ENCODE measurements at places on chromosomes 12 and 14. TPM values are rescaled to one million over a fixed set of nuclear protein-coding genes. Genes with fewer than 3 reads are reported as not detected.

DNA sequence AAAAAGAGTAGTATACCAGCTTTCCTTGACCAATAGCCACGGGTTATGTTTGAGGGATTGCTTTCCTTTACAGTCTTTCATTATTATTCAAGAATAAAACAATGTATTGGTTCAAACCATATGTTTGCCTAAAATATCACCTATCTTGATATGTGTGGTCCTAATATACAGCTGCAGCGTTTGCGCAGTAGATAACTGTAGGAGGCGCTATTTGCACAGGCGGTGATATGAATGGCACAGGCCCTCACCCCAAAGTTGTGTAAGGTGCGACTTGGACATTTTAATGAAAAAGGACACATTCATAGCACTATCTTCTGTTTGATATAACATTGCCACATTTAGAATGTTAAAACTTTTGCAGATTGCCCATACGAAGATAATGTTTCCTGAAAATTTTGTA is 298.4 kb downstream of the TRHDE start:
- no peak for DNase-seq

DNA sequence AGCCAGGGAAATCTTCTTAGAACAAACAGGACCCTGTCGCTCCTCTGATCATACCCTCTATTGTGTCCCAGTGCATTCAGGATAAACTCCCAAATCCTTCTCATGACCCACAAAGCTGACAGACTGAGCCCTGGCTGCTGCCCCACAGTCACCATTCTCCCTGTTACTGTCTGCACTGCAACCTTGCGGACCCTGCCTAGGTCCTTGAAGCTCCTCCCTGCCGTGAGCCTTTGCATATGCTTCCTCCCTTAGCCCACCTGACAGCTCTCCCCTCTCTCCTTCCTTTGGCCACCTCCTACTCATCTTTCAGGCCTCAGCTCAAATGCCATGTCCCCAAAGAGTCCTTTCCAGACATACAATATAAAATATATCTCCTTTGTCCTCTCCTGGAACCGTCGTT is 62.4 kb downstream of the SLC6A12 start:
- no peak for DNase-seq

- DNase-seq: no peak
Observed at GRCh38 chr12:128909653-128910052, 56.4 kb downstream of the GLT1D1 start.

DNA sequence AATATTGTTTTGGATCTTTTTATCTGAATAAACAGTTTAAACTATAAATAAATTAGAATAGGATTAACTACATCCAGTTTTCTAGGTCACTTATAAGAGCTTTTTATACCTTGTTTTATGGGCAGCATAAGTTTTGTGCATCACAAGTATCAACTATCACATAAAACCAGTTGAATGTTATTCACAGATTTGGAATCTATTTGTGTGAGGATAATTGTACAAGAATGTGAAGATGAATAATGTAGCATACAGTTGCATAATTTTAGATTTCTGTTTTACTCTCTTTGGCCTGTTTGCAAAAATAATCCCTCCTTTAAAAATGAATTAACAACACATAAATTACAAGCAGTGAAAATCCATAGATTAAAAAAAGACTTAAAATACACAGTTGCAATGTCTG is 88.8 kb downstream of the SCFD1 start:
- no peak for DNase-seq

DNA sequence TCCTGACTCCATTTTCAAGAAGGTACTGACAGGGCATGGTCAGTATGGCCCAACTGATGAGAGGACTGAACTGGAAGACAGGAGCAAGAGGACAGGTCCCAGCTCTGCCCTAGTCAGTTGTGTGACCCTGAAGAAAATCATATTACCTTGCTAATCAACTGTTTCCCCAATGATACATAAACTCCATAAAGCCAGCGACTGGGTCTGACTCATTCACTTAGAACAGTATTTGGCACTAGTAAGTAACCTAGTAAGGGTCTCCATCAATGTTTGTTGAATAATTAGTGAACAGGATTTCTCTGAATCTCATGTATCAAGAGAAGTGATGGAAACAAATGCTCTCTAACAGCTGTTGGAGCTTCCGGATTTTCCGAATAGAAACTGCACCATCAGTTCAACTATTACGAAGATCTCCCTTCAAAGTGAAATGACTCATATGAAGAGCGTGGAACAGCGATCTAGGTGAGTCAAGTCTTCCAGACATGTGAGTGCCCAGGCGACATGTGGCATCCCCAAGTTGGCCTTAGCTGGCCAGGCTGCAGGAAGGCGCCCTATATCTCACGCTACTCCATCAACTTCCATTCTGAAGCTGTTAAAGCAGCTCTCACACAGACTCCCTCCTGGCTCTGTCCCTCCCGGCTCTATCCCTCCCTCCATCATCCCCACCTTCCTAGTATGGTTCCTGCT is 94.5 kb downstream of the TTC7B start:
- DNase-seq: no peak

DNA sequence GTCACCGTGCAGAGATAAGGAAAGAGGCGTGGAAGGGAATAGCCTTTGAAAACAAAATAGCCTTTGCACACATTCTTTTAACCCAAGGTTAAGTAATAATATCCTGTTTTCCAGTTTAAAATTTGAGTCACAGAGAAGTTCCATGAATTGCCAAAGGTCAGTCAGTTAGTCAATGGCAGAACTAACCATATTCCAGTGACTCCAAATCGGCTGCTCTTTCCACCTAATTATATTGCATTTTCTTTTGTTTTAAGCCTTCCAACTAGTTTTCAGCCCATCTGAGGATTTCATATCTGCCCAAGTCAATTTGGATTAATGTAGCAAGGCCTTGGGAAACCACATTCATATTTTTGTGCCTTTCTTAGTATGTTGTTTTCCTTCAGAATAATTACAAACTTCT is 373.0 kb downstream of the CCDC91 start:
- DNase-seq: no peak

- no peak for DNase-seq
Observed at GRCh38 chr14:88838015-88838414, 13.6 kb downstream of the TTC8 start.

DNA sequence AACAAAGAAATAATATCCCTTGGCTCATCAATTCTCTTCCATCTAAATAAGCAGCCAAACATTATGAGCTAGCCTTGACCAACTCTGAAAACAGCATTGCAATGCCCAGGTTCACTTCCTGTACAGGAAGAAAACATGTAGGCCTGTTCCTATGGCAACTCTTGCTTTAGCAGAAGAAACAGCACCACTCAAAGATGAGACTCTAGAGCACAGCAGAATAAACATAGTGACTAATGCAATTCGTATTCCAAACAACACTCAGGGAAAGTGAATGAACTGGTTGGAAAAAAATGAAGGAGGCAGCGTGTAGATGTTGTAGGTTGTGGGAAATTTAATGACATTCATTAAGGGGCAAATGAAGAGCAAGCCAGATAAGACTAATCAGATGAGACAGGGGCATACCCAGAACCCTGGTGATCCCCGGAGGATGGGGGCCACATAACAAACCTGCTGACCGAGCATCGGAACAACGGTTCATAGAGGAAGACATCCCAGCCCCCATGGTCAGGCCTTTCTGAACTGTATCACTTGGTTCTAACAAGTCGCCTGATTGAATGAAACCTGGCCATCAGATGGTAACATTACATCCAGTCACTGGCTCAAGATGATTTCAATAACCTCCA is 9.0 kb downstream of the ARHGDIB start:
- no peak for DNase-seq

GRCh38 chr14:55772486-55772885 is 192.5 kb downstream of the KTN1 start:
- DNase-seq: no peak

DNA sequence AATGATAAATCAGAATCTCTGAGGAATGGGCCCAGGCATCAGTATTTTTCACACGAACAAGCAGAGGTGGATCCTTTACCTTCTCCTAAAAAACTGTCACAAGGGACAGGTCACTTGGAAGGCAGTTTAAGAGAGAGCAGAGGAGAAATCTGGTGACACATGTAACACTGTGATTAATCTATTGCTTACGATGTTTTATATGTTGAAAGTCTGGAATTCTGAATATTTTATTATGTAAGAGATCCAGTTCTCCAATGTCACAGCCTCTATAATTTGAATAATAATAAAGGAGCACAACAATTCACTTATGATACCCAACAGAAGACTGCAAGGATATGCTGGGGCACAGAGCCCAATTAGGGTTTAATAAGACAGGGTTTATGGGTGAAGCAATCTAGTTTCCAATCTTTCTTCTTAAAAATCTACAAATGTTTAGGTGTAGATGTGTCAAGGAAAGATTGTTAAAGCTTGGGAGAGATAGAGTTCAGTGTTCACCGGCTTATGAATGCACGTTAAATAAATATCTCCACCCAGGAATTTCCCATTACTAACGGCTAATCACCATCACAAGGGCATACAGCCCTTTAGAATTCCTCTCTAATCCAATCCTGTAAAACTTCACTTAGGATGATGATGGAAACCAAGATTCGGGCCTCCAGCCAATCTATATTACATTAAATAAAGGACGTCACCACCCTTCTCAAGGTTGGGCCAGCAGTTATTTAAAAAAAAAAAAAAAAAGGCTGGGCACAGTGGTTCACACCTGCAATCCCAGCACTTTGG is 23.4 kb downstream of the DUSP16 start:
- DNase-seq: no peak

GRCh38 chr12:87227162-87227561 is 802.0 kb downstream of the C12orf50 start:
- no peak for DNase-seq

DNA sequence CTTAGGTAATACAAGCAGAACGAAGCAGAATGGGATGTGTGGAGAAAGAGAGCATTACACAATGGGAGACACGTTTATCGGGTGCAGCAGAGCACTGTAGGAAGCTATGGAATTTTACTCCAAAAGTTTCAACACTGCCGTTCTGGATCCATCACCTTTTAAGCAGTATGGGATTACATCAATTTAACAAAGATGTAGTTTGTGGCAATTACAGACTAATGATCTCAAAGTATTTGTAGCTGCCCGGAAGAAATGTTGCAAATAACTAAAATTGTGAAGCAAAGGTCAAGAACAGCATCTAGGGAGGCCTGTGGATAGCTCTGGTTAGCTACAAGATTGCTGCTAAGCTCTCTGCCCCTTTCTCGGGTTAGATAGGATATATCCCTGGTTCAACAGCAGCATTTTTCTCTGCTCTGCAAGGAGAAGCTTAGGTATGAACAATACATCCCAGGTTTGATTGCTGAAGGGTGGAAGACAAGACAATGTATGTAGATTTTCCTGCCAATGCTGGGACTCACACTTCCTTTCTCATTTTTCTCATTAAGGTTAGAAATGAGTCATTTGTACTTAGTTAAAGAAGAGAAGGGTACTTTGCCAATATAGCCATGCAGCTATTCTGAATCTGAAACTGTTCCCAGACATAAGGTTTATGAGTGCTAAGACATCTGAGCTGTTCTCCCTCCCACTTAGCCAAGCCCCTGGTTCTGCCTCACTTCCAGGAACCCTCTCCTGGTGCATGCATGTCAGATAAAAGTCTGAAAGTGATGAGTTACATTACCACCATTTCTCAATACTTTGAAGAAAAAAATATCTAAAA is 75.0 kb upstream of the HIF1A start:
- no peak for DNase-seq

DNA sequence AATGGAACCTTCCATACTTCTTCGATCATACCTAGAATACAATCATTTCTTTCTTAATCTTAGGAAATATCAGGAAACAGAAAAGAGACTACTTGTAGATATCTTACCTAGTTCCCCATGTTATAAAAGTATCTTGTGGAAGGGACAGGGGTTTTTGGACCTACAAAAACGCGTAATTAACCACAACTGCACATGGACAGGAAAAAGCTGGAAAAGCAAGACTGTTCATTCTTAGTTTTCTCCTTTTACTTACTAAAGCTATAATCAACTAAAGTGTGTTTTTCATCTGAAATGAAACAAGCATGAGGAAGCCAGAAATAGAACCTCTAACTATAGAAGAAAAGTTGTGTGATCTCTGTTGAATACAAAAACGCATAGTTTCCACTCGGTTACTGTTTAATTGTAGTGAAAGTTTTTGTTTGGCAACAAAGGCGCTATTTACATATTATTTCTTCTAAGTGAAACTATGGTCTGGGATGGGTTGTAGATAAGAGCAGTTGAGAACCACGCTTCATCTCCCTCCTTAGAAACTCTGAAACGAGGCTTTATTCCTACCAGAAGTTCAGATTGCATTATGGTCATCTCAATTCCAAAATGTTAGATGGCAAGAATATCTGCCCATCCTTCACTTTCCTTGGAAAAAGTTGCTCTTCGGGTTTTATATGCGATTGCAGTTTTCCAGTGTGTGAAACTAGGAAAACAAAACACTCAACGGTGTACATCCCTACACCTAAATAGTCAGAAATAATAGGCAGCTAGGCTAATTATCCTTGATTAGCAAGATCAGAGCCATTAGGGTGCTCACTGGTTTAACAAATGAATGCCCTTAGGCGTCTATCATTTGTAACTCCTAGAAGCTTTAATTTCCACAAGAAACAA is 1.1 kb downstream of the BCAT1 start:
- no peak for DNase-seq

DNA sequence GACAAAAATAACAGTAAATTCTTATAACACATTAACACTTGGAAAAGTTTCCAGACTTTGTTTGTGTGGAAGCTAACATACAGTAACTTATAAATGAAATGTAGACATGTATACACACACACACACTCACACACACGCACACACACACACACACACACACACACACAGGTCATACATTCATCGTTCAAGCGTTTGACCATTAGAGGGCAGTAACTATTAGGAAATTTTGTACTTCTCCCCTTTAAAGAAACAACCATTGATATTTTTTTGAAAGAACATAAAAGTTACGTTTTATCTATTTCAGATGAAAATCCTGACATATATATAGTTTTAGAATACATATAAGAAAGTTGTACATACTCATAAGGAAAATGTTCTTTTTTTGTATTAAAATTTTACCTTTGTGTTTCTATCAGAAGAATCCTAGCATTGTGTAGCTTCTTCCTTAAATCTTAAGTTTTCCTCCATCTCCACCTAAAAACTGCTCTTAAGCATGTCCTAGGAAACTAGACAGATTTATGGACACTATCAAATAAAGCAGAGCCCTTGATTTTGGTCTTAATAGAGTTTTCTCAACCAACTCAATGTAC is 29.0 kb downstream of the PTPRQ start:
- no peak for DNase-seq

- DNase-seq: no peak
Observed at GRCh38 chr14:46323404-46323762, 328.2 kb downstream of the RPL10L start.

GRCh38 chr12:113082486-113083148 is 26.1 kb downstream of the DTX1 start:
- DNase-seq: no peak

The SERPINA12 gene
- 0.37 TPM for polyA plus RNA-seq

The LRP10 gene
- polyA plus RNA-seq: 83.4 TPM

The TPPP2 gene
- polyA plus RNA-seq: 2.8 TPM

The EXOC3L4 gene
- 2.7 TPM for polyA plus RNA-seq

The ZCCHC8 gene
- polyA plus RNA-seq: 41.7 TPM

The ETFRF1 gene
- 33.0 TPM for polyA plus RNA-seq

The EID3 gene
- 3.3 TPM for polyA plus RNA-seq

The PPFIA2 gene
- polyA plus RNA-seq: 3.0 TPM

The KRT7 gene
- polyA plus RNA-seq: 2.4 TPM

The OR4K2 gene
- polyA plus RNA-seq: not detected
